HS-27A (cell line): ENCODE measurements at places on chromosomes 6 and 20.

GRCh38 chr20:1449370-1449769, 17.3 kb downstream of the NSFL1C start:
- no peak for DNase-seq

GRCh38 chr6:33905071-33905609, 101.3 kb upstream of the MLN start:
- DNase-seq = no peak

DNA sequence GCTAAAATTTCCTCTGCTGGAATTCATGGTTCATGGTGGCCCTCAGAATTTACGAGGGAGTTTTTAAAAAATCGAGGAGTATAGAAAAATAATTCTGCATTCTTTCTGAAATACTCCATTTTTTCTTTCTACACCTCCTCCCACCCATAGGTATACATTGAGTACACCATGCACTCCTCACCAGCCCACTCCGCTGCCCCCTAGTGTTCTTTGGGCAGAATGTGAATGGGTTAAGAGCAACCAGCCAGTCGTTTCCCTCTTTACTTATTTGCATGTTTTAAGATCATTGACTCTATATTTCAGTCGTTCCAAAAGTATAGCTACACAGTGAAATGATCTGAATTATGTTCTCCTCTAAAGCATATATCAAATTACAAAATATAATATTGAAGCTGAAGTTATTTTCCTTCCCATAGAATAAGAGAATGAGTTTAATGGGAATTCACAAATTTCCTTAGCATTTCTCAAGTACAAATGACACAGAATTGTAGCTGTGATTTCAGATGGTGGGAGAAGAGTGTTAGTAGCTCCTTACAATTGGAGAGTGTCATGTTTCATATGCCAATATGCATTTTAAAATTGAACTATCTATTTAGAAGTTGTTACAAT, 977.7 kb upstream of the SLC35B3 start:
- DNase-seq = no peak

- no peak for DNase-seq
Measured at GRCh38 chr6:42012501-42013133, 37.7 kb upstream of the TAF8 start.

GRCh38 chr20:43682446-43682845, 15.5 kb downstream of the MYBL2 start:
- DNase-seq = no peak

- no peak for DNase-seq
Measured at GRCh38 chr6:130457605-130458004, 91.8 kb downstream of the TMEM200A start.

- DNase-seq = no peak
Measured at GRCh38 chr20:46200582-46201570, 82.8 kb downstream of the CD40 start.

- no peak for DNase-seq
Measured at GRCh38 chr6:16168858-16169257, 40.0 kb downstream of the MYLIP start.

- DNase-seq = no peak
Measured at GRCh38 chr6:107061125-107062020, 33.4 kb downstream of the MTRES1 start.

DNA sequence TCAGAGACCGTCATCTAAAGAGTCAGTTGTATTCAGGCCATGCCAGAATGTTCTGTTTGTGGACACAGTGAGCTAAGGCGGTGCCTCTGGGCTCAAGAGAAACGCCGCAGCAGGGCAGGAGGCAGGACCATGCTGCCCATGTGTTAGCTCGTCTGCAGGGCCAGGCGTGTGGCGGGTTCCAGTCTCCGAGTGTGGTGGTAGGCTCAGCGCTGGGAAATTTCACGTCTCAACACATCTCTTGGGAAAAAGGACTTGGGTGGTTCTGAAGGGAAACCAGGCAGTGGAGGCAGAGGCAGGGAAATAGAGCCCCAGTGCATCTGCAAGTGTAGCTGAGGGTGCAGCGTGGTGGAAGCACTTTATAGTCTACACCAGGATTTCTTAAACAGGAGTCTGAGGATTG, 56.9 kb upstream of the TAGAP start:
- no peak for DNase-seq

DNA sequence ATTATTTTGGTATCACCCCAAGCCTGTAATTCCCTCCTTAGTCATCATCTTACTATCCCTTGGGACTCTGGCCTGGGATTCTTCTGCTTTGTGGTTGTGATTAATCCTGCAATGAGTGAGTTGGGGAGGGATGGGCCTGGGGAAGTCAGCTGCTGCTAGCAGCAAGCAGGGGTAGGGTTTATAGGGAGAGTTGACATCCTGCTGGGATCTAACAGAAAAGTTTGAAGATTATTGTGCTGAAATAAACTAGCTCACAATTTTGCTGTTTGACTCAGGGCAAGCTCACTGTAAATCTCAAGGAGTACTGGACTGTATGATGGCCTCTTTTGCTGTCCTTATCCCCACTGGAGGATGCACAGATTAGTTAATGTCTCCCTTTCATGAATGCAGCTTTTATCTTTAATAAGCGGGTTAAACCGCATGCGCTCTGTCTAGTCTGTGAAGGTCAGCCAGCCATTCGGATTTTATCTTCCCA, 83.4 kb downstream of the JARID2 start:
- DNase-seq = peak; percentile 90

DNA sequence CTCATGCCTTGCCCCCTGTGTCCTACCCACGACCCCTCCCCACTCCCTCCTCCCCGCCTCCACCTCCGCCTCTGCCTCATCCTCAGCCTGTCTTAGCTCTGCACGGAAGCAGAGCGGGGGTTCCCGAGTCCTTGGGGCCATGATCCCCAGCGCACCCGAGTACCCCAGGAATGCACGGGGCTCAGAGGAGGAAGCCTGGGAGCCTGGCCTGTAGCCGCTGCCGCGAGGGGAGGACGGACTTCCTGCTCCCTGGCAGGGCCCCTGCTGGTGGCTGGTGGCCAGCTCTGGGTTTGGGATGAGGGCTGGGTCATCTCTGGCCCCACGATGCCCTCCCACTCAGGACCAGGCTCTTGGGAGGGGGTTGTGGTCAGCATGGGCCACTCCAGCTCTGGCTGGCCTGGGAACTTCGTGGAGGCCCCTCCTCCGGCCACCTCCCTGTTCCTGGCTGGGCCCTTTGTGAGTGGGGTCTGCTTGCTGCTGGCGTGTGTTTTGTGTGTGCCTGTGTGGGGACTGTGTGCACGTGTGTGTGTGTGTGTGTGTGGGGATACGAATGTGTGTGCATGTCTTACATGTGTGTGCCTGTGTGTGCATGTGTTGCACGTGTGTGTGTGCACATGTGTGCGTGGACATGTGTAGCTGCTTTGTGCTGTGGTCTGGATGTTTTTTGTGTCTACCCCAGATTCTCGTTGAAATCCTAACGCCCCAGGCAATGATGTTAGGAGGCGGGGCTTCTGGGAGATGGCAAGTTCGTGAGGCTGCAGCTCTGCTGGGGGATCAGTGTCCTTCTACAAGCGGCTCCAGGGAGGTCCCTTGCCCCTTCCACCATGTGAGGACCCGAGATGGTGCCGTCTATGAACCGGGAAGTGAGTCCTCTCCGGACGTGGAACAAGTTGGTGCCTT, 1.3 kb upstream of the RBBP8NL start:
- DNase-seq = no peak

- DNase-seq = no peak
Measured at GRCh38 chr20:53916173-53916512, 154.3 kb downstream of the BCAS1 start.

GRCh38 chr6:130183271-130184222, 39.2 kb downstream of the SAMD3 start:
- no peak for DNase-seq

DNA sequence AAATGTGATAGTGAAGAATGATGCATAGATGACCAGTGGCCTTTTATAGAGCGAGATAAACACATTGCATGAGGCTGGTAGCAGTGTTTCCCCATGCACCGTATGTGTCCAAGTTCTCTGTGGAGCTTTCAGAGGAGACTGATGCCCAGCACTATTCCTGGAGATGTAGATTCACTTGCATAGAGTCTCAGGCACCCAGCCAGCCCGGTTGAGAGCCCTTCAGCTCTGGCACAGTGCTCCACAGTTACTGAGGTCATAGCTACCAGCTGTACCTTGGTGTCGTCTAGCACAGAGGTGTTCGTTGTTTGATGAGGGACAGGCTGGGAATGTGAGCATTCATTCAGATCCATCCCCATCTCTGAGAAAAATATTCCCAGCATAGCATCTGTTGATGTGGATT, 328.9 kb downstream of the FARS2 start:
- DNase-seq = no peak

GRCh38 chr20:41412324-41413120, 45.9 kb upstream of the EMILIN3 start:
- no peak for DNase-seq

DNA sequence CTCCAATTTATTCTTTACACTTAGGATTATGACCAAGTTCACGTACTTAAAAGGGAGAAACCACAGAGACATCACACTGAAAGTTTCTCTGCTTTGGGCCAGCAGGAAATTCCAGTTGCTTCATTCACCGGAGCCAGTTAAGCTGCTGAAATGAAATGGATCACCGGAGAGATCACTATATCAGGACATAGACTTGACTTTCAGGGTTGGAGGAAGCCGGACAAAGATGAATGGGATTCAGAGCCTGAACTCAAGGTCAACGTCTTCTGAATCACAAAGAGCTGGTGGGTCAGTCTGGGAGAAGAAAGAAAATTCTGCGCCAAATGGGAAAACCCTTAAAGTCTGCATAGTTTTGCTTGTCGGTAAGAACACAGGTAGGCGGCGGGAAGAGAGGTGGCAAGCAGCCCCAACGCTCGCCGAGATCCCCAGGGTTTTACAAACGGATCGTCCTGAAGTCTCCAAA, 81.9 kb upstream of the CCDC28A start:
- peak; percentile 14 for DNase-seq

GRCh38 chr6:4942673-4943009, 61.2 kb downstream of the RPP40 start:
- DNase-seq = no peak

GRCh38 chr6:49766762-49767161, 20.3 kb downstream of the PGK2 start:
- no peak for DNase-seq

DNA sequence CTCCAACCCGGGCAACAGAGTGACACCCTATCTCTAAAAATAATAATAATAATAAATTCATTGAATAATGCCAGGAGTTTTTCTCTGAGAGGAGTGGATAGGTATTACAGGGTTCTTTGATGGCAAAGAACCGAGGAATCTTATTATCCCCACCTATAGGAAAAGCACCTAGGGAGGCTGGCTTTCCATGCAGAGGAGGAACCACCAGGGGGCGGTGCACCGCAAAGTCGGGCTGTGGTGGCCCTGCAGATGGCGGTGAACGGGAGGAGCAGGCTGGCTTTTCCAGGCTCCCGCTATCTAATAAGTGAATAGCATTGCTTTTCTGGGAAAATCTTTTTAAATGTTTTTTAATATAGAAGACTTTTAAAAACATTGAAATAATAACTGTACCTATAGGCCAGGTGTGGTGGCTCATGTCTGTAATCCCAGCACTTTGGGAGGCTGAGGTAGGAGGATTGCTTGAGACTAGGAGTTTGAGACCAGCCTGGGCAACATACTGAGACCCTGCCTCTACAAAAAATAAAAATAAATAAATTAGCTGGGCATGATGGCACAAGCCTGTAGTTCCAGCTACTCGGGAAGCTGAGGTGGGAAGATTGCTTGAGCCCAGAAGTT, 864.2 kb downstream of the KIF16B start:
- DNase-seq = no peak

DNA sequence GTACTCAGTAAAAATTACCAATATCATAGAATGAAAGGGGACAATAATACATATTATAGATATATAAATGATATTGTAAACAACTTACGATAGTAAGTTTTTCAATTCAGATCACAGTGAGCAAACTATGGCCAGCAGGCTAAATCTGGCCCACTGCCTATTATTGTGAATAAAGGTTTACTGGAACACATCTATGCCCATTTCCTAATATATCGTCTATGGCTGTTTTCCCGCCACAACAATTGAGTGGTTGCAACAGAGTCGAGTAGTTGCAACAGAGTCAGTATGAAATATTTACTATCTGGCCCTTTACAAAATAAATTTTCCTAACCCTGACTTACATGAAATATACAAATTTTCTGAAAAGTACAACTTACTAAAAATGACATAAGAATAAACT, 297.3 kb upstream of the KCNQ5 start:
- no peak for DNase-seq

GRCh38 chr20:53621482-53622246, 28.0 kb upstream of the ZNF217 start:
- DNase-seq = peak; percentile 64

DNA sequence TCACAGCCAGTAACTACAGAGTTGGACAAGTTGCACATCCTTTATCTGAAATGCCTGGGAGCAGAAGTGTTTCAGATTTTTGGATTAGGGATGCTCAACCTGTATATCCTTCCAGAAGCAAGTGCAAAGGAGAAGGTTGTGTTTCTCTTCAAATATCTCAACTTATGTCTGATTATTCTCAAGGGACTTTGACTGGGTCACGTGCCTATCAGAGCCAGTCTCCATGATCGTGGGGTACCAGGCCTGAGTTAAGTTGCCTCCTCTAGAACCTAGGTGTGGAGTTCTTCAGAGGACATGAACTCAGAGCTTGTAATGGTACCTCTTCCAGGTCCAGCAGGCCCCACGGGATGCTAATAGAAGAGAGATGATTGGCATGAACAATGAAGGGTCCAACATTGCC, 7.8 kb downstream of the CD83 start:
- DNase-seq = no peak
